Calu3 (cell line): ENCODE measurements at places on chromosomes 11 and 22.

DNA sequence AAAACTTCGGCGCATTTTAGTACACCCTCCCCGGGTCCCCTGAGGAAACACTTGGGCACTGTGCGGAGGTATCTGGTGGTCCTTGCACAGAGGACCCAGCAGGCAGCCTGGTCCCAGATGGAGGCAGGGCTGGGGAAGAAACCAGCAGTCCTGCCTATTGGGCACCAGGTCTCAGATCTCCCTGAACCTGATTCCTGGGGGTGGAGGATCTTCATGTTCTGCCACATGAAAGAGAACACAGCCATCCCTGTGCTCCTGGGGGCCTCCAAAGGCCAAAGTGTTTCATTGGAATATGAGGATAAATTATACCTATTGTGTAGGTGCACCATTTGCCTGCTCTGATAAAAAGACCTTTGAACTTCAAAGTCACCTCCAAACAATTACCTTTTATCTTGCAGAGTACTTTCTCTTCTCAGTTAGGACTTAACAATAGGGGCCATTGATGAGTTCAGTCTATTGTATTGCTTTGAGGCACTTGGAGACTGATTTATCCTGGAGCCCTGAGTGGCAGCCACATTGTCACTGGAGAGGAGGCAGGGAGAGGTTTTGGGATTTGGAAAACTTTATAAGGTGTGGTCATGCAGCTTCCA, 1.8 kb downstream of the RCN1 start:
- no peak for DNase-seq

DNA sequence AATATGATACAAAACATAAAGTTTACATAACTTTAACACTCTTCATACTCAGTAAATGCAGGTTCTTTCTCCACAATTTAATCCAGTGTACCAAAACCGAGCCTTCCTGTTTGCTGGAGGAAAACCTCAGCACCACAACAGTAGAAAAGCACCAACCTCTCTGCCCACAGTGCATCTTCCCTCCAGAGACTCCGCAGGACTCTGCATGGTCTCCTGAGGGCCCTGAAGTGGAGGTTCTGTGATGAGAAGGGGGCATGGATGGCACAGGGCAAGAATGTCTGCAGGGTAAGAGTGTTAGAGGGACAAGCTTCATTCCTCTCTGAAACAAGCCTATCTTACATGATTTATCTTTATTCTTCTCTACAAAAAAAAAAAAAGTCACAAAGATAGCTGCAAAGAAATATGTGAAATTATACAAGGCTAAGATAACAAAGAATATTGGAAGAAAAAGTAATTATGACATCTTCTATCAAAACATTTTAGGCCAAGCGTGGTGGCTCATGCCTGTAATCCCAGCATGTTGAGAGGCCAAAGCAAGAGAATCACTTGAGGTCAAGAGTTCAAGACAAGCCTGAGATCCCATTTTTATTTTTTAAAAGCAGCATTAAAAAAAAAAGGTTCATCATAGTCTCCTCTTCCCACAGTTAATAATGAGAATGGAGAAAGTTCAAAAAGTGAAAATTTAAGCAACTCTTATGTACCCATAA, 102.0 kb downstream of the VPREB1 start:
- no peak for DNase-seq

GRCh38 chr11:120259988-120260565, 20.1 kb downstream of the POU2F3 start:
- DNase-seq: no peak

- no peak for DNase-seq
Measured at GRCh38 chr11:7031471-7031871, 11.2 kb downstream of the NLRP14 start.

GRCh38 chr22:22182218-22182989, 62.2 kb upstream of the VPREB1 start:
- DNase-seq: no peak

DNA sequence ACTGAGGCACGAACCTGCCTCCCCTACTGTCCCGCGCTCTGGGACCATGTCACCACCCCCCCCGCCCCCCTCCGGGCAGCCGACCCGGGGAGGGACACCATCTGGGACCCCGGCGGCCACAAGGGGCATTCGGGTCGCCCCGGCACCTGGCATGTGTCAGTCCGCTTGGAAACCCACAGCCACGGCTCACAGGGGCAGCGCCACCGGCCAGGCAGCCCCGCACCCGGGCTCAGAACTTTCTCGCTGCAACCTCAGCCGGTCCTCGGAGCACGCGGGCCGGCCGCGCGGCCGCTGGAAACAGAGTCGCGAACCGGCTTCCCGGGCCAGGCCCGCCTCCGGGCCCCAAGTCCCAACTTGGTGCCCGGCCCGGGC, 159.9 kb upstream of the GRK3 start:
- peak; percentile 24 for DNase-seq

- DNase-seq: no peak
Measured at GRCh38 chr11:126720539-126721235, 279.9 kb downstream of the KIRREL3 start.

- DNase-seq: no peak
Measured at GRCh38 chr11:120039039-120039438, 98.9 kb downstream of the TRIM29 start.

GRCh38 chr11:100948936-100949335, 180.7 kb downstream of the PGR start:
- no peak for DNase-seq

DNA sequence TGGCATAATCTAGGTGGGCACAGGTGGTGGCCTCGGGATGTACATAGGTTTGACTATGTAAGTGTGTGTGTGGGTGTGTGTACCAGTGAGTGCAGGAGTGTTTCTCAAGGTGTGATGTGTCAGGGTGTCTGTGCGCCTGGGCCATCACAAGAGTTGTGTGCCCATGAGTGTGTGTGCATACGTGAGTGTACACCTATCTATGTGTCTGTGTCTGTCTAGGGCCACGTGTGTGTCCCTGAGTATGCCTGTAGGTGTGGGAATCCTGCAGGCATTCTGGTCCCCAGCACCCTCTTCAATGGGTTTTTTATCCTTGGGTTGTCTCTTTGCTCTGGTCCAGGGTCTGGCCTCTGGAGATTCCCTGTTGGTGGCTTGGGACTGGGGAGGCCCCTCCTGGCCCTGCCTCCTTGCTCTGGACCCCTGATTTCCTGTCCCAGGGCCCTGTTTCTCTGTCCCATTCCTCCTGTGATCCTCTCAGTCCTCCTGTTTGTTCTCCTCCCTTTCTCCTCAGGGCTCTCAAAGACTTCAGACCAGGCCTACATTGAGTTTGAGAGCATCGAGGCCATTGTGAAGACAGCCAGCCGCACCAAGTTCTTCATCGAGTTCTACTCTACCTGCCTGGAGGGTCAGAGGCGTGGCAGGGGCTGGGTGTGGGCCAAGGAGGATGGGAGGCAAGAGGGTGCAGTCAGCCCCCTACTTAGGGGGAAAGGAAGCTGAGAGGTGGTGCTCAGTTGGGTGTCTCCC, 9.4 kb downstream of the INPPL1 start:
- DNase-seq: no peak

- no peak for DNase-seq
Measured at GRCh38 chr11:20536784-20537183, 62.6 kb upstream of the SLC6A5 start.

GRCh38 chr11:109641549-109641948, 219.6 kb downstream of the C11orf87 start:
- no peak for DNase-seq

GRCh38 chr11:129710423-129710822, 105.2 kb upstream of the TMEM45B start:
- DNase-seq: no peak

- no peak for DNase-seq
Measured at GRCh38 chr11:1744137-1744886, 6.1 kb downstream of the IFITM10 start.

DNA sequence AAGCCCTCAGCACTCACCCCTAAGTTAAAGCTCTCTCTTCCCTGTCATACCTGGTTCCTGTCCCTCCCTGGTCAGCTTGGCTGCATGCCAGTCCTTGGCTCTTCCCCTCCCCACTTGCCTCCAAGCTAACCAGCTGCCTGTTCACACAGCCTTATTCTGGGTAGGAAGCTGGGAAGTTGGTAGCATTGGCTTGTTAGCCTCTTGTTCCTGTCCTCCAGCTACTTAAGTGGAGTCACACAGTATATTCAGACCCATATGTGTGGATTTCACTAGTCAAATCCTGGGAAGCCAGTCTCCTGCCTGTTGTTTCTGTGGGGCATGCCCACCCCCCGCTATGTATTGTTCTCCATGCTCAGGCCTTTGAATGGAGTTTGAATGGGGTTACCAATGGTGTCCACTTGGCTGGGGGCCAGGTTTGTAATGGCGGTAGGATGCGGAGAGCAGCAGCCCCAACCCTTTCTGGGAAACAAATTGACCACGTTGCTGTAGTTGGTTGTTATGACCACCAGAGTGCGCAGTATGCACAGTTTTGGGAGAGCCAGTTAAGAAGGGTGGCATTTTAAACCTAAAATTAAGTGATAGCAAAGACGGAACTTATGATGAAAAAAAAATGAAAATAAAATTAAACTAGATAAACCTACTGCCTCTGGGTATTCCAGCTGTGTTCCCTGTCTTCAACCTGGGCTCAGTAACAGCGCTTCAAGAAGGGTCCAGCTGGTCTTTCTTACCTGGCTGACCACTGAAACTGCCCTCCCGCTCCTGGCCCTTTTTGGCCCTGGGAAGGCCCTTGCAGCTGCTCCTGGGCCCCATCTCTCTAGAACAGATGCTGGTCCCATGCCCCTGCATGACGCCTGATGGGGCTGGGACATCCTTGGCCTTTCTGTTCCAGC, 10.7 kb upstream of the RPS3 start:
- peak; percentile 74 for DNase-seq

DNA sequence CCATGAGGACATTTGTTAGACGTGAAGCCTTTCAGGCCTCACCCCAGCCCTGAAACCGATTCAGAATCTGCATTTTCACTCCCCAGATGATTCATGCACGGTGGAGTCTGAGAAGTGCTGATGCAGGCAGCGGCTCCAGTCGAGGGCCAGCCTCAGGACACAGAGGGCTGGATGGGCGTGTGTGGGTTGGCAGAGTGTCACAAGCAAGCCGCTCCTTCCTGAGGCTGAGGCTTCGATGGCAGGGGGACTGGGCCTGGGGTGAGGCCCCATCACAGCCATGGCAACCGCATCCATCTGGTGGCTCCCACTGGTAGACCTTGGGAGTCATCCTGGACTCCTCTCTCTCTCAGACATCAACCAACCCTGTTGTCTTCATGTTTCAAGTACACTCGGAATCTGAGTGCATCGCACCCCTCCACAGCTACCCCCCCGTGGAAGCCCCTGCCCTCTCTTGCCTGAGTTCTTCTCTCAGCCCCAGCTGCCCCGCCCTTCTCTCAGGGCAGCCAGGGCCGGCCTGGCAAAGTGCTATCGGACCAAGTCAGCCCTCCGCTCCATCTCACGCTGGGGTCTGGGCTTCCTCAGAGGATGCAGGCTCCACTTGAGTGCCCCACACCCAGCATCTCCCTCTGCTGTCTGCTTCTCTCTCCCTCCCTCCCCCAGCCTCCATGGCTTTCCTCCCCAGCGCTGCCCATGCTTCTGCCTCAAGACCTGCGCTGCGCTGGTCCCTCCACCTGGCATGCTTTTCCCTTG, 10.6 kb downstream of the KCNC1 start:
- DNase-seq: no peak

DNA sequence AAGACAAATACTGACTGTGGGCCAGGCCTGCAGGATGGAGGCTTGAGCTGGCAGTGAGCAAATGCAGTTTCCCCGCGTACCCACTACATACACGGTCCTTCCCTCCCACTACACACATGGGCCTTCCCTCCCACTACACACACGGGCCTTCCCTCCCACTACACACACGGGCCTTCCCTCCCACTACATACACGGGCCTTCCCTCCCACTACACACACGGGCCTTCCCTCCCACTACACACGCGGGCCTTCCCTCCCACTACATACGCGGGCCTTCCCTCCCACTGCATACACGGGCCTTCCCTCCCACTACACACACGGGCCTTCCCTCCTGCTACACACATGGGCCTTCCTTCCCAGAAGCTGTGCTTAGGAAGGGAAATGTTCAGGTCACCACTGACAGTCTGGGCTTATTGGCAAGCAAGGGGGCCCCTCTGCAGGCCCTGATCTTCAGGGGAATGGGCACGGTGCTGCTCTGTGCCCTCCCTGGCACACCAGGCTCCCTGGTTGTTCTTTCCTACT, 10.8 kb downstream of the DNAL4 start:
- no peak for DNase-seq

GRCh38 chr22:46003271-46004091, 26.5 kb upstream of the WNT7B start:
- DNase-seq: no peak

DNA sequence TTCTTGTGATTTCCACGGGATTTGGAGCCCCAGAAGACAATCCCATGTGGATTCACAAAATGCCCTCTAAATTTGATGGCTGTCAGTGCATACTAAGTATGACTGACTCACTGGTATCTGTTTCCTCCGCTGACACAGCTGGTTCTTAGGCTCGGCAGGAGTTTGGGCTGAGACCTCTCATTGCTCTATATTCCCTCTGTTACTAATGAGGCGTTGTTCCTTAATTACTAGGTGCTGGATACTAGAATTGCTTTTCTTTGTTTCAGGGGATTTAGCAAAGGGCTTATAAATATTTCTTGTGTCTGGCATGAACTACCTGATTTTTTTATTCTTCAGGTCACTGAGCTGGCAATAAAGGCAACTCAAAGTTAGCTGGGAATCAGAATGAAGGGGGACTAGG, 53.2 kb upstream of the EHF start:
- DNase-seq: no peak
